WTC11 (cell line): ENCODE measurements at places on chromosomes 7 and 10.

- no peak for DNase-seq
Observed at GRCh38 chr10:52232561-52233350, 81.3 kb upstream of the DKK1 start.

GRCh38 chr7:139482662-139483466 lies 609 bp downstream of the KLRG2 start:
- peak; percentile 64 for DNase-seq

- peak; percentile 41 for DNase-seq
Observed at GRCh38 chr10:24519950-24520349, 203.7 kb downstream of the ARHGAP21 start.

- no peak for DNase-seq
Observed at GRCh38 chr10:69061305-69062161, 26.4 kb upstream of the SRGN start.

DNA sequence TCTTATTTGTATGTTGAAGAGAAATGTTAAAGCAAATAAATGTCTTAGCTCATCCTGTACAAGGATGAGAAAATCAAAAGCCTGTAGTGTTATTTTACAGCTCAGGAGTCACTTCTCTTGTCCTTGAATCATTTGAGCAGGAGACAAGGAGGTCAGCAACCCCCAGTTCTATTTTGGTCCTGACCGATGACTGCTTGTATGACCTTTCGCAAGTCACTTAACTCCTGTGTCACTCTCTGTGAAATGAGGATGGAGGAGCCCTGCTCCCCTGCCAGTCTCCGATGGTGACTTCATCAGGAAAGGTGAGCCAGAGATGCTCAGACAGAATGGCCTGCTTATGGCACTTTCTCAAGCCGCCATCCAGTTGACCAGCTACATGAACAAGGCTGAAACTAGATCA lies 101.0 kb downstream of the CELF2 start:
- DNase-seq: no peak

GRCh38 chr10:61404751-61405150 lies 48.4 kb downstream of the TMEM26 start:
- DNase-seq: no peak

DNA sequence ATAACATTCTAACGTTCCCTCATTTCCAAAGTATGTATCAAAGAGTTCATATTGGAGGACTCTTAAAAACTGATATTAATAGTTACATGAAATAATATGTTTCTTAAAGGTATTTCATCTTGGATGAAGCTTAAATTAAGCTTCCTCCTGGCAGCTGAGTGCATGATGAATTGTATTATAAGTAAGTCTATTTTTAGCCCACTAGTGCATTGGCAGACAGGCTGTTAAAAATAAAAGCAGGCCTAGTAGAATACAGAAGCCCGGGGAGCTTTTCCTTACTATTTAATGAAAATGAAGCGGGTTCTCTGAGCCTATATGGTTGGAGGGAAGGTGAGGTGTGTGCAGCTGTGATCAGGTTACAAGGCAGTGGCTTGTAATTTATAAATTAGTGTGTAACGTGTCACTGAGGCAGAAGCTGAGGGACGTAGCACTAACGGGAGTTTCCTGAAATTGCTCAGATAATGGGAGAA lies 130.7 kb upstream of the KMT2E start:
- no peak for DNase-seq

- no peak for DNase-seq
Observed at GRCh38 chr7:1259621-1260243, 27.1 kb downstream of the UNCX start.

DNA sequence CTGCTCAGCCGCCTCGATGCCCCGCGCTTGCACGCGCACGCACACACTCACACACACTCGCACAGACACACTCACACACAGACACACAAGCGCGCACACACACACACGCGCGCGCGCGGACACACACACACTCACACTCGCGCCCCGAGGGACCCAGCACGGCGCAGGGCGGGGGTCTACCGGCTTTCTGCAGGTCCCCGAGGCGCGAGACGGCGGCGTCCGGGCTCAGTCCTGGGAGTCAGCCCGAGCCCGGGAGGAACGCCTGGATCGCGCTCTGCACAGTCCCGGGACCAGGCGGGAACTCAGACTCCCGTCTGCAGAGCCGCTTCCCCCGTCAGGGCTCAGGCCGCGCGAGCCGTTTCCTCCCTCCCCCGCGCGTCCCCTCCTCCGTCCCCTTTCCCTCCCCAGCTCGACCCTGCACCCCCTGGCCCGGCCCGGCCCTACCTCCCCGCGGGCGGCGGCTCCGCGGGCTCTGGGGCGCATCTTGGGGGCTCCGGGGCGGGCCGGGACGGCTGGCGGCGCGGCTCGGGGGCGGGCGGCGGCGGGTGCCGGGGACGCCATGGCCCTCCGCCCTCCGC lies 464 bp downstream of the DENND2A start:
- peak; percentile 65 for DNase-seq

- no peak for DNase-seq
Observed at GRCh38 chr7:130897515-130898419, 163.8 kb upstream of the KLF14 start.

- DNase-seq: no peak
Observed at GRCh38 chr7:18408461-18408860, 87.1 kb upstream of the HDAC9 start.

GRCh38 chr10:3681642-3682554 lies 103.1 kb downstream of the KLF6 start:
- no peak for DNase-seq

DNA sequence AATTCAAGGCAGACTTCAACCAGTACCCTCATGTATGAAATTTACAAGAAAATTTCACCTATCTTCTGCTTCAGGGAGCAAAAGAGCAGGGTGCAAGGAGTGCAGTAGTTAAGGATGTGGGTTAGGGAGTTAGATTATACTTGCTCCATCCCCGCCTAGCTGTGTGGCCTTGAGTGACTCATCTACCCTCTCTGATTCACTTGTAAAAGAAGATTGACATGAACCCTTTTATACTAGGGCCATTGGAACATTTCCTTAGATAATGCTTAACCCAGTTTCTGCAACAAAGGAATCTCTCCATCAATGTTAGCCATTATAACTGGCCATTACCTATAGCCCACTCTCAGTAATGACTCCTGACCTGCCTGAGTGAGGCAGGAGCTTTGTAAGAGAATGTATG lies 10.2 kb upstream of the HSPA12A start:
- DNase-seq: no peak

GRCh38 chr7:150975536-150976319 lies 2.4 kb downstream of the KCNH2 start:
- DNase-seq: no peak

DNA sequence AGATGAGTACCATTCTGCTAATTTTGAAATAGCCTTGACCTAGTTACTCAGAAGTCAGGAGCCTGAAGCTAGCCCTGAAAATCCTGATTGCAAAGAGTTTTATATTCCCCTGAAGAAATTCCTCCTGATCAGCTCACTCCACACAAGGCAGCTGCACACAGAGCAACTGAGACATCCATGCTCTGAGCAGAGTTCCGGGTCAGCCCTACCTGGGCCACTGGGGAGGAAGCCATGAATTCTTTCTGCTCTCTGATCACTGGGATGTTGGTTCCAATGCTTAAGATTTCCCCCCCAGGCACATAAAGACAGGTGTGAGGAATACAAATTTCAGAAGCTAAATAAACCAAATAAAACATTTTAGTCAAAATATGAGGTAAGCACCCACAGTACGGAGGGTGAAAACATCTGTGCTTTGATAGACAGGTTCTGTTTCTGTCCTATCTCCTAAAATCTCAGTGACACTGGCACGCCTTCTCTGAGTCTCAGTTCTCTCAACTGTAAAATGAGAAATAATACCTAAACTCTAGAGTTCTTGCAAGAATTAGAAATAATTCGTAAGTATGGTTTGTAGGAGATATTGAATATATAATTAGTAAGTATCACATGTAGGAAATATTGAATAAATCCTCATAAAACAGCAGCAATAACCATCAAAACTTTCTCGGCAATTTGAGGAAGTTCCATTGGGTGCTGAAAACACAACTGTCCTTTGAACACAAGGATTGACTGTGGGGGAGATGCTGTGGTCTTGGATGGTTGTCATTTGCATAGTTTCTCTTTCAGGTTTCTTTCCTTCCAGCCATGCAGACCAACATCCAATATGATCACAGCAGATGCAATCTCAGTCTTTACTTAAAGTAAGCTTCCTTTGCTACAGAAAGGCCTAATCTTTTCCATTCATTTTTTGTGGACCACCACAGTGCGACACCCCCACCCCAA lies 133.0 kb upstream of the TNS3 start:
- DNase-seq: no peak

DNA sequence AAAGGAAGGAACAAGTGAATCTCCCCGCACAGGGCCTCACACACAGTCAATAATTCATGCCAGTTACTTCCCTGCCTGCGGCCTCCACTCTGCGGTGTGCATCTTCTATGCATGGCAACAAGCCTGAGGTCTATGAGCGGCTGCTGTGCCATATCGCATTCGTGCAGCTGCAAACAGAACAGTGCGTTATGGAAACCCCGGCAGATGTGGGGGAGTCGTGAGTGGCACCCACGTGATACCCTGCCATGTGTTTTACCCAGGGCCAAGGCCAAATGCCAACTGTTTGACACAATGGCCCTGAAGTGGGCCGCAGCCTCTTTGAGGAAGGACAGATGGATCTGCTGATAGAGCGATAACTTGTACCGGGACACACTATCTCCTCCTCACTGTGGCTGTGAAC lies 13.4 kb downstream of the TNS3 start:
- DNase-seq: no peak

DNA sequence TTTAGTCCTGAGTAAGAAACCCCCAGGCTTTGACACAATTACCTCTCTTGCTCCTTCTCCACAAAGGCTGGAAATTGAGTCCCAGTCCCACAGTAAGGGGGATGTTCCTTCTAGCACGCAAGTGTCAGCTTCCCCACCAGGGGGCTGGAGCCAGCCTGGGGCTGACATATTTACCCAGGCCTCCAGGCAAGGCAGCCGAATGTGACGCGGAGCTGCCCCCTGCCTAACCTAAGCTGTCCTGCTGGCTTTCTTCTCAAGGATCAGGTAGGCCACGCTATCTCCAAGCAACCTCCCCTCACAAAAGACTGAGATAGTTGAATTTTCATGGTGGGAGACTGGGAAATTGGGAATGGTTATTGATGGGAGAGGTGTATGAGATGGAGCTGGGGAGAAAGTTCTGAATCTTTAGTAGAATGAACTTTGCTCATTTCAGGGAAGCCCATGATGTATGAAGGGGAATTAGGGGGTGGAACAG lies 19.2 kb upstream of the BMPER start:
- peak; percentile 78 for DNase-seq

DNA sequence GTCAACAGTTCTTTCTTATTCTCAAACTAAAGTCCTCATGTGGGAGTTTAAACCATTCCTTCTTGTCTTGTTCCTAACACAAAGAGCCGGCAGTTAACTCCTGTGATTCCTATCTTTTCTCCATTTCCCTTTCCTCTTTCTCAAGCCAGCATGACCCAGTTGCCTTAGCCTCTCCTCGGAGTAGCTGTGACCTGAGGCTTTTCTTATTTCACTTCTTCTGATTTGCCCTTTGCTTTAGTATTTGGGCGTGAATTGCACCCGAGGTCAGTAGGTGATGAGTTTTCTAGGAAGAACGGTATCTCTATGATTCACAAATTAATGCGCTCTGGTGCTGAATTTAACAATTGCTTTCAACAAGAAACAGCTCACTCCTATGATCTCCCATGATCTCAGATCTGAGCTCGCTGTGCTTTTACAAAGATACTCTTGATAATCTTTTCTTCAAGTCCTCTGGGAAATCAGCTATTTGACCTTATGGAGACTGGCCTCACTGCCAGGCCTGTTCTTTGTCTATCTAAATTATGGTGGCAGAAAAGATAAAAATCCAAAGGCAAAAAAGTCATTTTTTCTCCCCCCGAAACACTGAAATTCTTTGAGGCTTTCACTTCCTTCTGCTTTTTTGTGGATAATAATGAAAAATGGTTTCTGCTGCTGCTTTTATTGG lies 184.6 kb downstream of the JCAD start:
- DNase-seq: no peak

DNA sequence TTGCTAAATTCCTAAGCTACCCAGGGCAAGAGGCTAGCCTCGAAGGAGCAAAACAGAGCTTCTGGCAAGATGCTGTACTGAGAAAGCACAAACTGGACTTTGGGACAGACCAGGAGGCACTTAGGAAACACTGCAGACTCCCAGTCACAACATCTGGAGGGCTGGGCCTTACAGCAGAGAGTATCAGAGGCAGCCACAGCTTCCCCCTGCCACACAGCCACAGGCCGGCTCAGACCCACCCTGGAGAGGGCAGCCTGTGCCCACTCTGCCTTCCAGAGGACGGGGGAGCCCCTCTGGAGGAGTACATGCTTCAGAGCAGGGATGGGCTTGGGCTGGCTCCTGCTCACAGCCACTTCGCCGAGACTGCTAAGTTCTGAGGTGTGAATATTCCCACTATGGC lies 17.4 kb downstream of the ESYT2 start:
- no peak for DNase-seq

GRCh38 chr7:130901209-130901783 lies 167.3 kb upstream of the KLF14 start:
- no peak for DNase-seq

DNA sequence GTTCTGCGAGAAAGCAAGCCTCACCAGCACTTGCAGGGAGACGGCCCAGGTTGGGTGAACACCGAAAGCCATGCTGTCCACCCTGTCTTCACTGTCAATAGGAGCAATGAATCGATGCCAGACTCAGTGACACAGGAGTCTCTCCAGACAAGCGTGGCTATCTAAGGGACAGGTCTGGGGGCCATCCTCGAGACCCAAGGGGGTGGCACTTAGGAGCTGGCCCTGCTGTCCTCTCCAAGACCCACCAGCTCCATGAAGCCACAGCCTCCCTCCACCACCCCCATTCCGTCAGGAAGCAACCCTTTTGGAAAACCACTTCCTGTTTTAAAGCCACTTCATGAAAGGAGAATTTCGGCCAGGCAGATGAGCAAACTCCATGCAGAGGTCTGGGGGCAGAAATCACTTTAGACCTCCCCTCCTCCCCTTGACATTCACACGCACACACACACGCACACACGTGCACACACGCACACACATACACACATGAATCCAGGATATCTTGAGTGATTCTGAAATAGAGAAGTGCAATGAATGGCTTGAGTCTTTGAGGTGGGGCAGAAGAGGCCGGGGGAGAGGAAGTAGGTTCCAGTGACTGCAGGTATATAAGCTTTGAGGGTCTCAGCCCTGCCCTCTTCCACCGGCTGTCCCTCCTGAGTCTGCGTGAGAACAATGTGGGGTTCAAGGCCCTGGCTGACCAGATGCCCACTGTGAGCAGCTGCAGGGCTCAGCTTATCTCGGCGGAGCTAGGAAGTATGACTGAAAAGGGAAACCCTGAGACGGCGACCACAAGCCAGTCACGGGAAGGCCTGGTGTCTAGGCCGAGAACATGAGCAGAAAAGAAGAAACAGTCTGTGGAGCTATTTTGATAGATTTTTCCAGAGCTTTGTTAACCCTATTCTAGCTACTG lies 25.0 kb downstream of the RGS10 start:
- no peak for DNase-seq

- no peak for DNase-seq
Observed at GRCh38 chr10:23253780-23254179, 61.7 kb downstream of the PTF1A start.

GRCh38 chr10:2117641-2118040 lies 380.3 kb upstream of the ADARB2 start:
- no peak for DNase-seq
